ENCODE measurements at places on chromosomes 4 and X.

DNA sequence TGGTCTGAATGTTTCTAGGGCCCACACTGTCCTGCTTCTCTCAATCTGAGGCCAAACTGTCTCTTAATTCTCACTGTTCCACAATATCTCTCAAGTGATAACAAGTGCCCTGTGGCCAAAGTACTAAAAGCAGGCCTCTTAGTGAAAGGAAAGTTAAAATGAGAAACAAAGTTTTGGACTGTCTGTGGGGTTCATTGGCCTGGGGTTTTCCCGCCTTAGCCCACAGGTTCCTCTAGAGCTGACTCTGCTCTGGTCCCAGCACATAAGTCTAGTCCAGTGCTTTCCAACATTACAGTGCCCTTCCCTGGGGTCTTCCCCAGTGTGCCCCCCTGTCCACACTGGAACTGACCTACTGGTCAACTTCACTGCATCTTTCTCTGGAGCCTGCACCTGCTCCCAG, 6.3 kb downstream of the MAGEB1 start:
- DNase-seq, result no peak

DNA sequence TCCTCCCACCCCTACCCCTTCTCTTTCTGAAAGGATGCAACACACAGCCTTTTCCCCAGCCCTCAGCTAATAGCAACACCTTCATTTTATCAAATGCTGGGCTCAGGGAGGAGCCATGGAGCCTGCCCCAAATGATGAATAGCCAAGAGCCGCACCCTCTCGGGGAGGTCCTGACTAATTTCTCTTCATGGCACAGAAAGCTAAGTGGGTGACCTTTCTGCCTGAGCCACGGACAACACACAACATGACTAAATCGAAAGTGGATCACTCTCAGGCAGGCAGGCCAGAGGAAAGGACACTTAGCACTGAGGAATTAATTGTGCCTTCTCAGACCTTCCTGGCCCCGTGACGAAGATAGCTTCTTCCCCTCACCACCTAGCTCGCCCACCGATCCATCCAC, 165.1 kb upstream of the RAI2 start:
- no peak for DNase-seq

GRCh38 chr4:84852081-84852480, 114.4 kb downstream of the WDFY3 start:
- no peak for DNase-seq

GRCh38 chrX:27599928-27600327, 9.8 kb downstream of the DCAF8L2 start:
- DNase-seq, result no peak

DNA sequence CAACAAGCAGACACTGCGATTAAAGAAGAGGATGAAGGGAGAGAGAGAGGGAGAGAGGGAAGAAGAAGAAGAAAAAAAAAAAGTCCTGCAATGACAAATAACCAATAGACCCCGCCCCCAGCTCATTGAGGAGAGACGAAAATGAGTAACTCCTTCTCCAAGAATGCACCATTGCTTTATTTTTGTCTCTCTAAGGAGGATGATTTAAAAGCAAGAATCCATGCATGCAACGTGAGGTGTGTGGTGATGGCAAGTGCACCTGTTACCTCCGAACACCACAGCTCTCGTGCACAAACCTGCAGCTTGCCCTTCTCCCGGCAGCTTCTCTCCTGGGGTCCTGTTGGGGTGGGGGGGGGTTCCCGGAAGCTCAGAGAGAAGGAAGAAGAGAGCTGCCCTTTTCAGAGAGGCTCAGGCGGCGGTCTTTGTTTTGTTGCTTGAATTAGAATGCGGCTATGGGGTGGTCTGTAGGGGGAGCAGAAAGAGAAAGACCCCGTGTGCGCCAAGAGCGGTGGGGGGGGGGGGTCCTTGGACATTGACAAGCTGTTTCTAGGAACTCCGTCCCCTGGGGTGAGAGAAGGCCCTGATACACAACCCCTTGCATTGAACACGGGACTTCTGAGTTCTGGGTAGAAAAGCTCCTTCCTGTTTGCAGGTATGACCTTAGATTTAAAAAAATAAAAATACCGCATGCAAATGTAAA, 100.7 kb downstream of the CRLF2 start:
- DNase-seq, result no peak

GRCh38 chr4:28686618-28687017, 1826.0 kb downstream of the STIM2 start:
- DNase-seq, result no peak

DNA sequence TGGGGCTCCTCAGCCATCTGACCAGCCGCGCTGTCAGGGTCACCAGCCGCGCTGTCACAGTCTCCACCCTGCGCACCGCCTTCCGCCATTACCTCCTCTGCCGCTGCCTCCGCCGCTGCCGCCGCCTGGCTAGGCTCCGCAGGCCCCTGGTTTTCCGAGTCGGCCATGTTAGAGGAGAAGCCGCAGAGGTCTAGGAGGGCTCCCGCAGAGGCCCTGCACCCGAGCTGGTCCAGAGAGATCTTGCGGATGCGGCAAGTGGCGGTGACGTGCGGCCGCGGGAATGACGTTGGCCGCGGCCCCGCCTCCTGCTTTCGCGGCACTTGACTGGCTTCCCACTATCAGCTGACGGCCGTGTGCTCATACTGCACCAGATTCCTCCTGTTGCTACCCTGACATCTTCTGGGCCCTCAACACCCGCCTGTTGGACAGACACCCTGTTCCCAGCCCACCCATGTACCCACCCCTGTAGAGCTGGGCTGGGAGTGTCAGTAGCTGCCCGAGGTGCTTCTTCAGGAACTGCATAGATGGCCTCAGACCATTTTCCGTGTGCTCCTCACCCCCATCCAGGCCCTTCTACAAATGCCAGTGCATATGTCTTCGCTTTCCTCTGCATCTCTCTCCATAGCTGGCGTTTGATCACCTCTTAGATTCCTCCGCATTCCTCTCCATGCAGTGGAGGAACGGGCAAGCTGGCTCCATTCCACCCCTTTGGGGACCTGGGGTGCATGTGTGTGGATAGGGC, at the start of gene NAP1L5:
Gene NAP1L5, minus strand, starts transcription at position 242 of the 742 bp plus-strand sequence. Its CDS starts 75 bp downstream, at position 167.
- peak; percentile 18 for DNase-seq

DNA sequence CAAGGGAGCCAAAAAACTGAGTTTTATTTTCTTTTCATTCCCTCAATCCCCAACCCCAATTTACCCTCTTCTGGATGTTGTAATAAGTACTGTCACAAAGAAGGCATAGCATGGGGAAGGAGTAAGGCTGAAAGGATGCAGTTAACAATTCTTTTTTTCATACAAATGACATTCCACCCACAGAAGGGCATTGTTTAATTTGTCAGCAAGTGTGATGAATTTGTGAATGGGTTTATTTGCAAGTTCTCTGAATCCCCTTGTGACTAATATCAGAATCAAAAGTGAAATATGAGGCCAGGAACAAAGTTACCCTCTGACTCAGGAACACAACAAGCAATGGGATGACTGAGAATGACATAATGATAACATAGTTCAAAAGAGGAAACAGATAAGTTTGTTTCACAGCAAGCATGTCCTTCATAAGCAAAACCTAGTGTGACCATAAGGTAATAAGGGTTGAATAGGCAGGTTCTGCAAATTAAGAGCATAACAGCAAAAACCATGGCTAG, 2.1 kb downstream of the GEMIN8 start:
- DNase-seq, result no peak

All from stimulated activated CD4-positive, alpha-beta T cell treated with anti-CD3 and anti-CD28 coated beads, Interleukin-1b, Interleukin-23, amount 100 ng/mL, for 1 hour (primary cell).